ENCODE measurements at places on chromosomes 11 and 22.

DNA sequence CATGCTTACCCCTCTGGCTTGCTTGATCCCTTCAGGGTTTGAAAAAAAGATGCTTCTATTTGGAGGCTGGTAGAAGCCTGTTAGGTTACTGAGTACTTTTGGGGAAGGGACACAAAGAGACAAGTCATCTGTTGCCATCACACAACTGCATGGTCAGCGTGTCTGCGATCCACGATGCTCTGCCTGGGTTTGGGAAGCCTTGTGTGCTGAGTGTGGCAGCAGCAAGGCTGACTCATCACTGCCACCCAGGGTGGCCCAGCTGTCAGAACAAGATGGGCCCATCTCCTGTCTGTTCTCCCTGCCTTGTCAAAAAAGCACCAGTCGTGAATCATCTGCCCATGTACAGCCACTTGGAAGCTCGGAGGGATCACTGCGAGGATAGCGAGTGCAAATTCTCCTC lies 26.2 kb downstream of the UBASH3B start:
- H3K36me3 ChIP-seq = no peaks in the 10 kb centered on the region
- no peaks in the 10 kb centered on the region for H3K27me3 ChIP-seq
- no peak overlapping the region for H3K27ac ChIP-seq
- no peak for DNase-seq
- no peaks in the 10 kb centered on the region for H3K4me1 ChIP-seq

GRCh38 chr11:118430956-118431355 lies 5.3 kb upstream of the KMT2A start:
- H3K27me3 ChIP-seq = no peaks in the 10 kb centered on the region
- H3K4me1 ChIP-seq = peaks cover 19% of the 10 kb centered on the region
- no peak overlapping the region for H3K27ac ChIP-seq

DNA sequence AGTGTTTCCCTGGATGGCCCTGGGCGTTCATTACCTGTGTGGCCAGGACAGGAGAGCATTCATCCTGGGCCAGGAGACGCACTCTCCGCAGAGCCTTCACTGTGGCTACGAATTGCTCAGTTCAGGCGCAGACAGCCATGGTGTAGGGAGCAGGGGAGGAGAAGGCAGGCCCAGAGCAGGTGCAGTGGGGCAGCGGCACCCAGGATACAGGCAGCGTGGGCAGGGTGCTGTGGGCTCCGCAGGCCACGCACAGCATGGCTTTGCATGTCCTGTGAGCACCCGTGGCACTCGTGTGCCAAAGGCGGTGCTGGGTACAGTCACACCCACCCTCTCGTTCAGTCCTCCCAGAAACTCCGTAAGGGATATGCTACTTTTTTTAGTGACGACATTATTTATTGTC lies 124.2 kb upstream of the B3GAT1 start:
- no peaks in the 10 kb centered on the region for H3K27me3 ChIP-seq
- H3K4me3 ChIP-seq = no peak overlapping the region
- DNase-seq = no peak
- no peaks in the 10 kb centered on the region for H3K4me1 ChIP-seq

- peaks cover 5% of the 10 kb centered on the region for H3K36me3 ChIP-seq
- H3K4me1 ChIP-seq = peaks cover 12% of the 10 kb centered on the region
- no peaks in the 10 kb centered on the region for H3K27me3 ChIP-seq
- H3K27ac ChIP-seq = no peak overlapping the region
Observed at GRCh38 chr11:116888024-116888423, 50.6 kb upstream of the APOA1 start.

- no peaks in the 10 kb centered on the region for H3K4me1 ChIP-seq
- no peak overlapping the region for H3K27ac ChIP-seq
- H3K27me3 ChIP-seq = peaks cover 4% of the 10 kb centered on the region
- H3K36me3 ChIP-seq = no peaks in the 10 kb centered on the region
- no peak for DNase-seq
Observed at GRCh38 chr22:47618180-47619010, 855.9 kb downstream of the TBC1D22A start.

DNA sequence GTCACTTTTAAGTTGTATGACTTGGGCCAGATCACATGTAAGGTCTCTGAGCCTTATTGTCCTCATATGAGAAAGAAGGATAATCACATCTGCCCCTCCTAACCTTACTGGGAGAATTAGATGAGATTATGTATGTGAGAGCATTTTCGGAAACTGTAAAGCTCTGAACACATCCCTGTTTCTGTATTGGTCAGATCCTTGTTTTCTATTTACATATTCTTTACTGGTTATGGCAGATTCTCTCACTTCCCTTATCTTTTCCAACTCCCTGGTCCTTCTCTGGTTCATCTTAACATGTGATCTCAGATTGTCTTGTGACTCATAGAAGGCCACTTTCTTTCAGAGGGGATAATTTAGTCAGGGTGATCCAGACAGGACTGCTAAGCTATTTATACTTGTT lies 41.8 kb downstream of the CCDC81 start:
- DNase-seq = no peak
- H3K4me1 ChIP-seq = no peaks in the 10 kb centered on the region
- H3K4me3 ChIP-seq = no peak overlapping the region
- H3K36me3 ChIP-seq = no peaks in the 10 kb centered on the region

GRCh38 chr11:28318871-28319270 lies 210.7 kb downstream of the METTL15 start:
- H3K27ac ChIP-seq = no peak overlapping the region
- no peaks in the 10 kb centered on the region for H3K4me1 ChIP-seq

- no peak overlapping the region for H3K27ac ChIP-seq
- no peaks in the 10 kb centered on the region for H3K27me3 ChIP-seq
- H3K4me3 ChIP-seq = no peak overlapping the region
- H3K36me3 ChIP-seq = no peaks in the 10 kb centered on the region
Observed at GRCh38 chr11:20835561-20835960, 166.2 kb downstream of the NELL1 start.

DNA sequence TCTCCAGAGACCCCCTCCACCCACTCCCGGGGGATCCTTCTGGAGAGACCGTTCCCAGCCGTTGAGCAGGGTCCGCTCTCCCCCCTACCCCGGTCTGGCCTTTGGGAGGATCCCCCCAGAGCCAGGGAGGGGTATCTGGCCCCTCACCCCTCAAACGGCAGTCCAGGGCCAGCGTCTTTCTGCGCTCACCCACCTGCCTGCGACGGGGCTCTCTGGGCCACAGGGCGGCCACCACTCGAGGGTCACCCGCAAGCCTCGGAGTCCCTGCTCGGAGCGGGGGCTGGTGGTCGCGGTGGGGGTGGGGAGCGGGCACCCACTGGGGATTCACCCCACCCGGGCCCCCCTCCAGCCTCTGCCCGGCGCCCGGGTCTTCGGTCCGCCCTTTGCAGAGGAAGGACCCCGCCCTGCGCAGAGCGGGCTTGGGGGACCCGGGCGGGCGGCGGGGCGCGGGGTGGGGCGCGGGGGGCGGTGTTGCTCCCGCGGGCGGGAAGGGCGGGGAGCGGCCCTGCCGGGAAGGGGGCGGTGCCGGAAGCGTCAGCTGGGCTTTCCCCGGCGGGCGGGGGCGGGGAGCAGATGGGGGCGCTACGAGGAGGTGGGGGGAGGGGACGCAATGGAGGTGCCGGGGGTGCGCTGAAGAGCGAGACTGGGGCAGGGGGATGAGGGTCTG lies 16.6 kb downstream of the CRELD2 start:
- no peak overlapping the region for H3K4me3 ChIP-seq
- H3K27ac ChIP-seq = peak overlapping the region; percentile 84
- peaks cover 45% of the 10 kb centered on the region for H3K4me1 ChIP-seq
- H3K36me3 ChIP-seq = no peaks in the 10 kb centered on the region
- DNase-seq = peak; percentile 53
- H3K27me3 ChIP-seq = no peaks in the 10 kb centered on the region

DNA sequence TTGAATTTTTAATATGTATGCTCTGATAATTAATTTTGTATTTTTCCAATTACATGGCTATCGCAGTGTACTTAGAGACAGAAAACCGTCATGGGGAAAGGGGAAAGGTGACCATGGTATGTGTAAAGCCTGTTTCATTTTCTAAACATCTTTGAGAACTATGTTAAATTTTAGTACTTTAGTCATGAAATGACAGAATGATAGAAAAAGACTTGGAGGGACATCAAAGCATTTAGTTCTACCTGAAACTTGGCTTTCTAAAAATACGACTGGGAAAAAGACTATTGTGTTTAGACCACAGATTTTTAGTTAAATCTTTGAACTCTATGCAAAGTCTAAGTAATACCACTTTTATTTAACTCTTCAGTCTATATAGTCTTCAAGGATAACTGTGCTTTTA lies 54.1 kb downstream of the MAML2 start:
- no peak overlapping the region for H3K4me3 ChIP-seq
- DNase-seq = no peak
- H3K4me1 ChIP-seq = no peaks in the 10 kb centered on the region
- H3K27me3 ChIP-seq = no peaks in the 10 kb centered on the region

- H3K4me3 ChIP-seq = no peak overlapping the region
- no peaks in the 10 kb centered on the region for H3K4me1 ChIP-seq
- no peak overlapping the region for H3K27ac ChIP-seq
Observed at GRCh38 chr11:4982678-4983077, 12.0 kb upstream of the OR51L1 start.

DNA sequence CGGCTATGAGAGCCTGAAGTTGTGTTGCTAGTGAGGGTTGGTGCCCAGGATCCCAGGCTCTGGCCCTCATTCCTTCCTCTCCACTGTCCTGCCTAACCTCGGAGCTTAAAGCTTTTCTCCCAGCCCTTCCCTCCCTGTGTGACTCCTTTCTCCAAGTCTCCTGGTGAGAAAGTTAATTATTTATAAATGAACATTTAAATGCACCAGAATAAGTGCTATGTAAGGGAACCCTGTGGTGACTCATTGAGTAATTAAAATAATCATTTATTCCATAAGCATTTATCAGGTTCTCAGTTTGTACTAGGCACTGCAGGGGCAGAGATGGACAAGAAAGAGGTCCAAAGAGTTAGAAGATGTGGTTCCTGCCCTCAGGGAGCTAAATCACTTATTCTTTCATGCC lies 89.1 kb upstream of the ISX start:
- no peaks in the 10 kb centered on the region for H3K36me3 ChIP-seq
- no peak for DNase-seq
- no peak overlapping the region for H3K4me3 ChIP-seq
- H3K27ac ChIP-seq = no peak overlapping the region

DNA sequence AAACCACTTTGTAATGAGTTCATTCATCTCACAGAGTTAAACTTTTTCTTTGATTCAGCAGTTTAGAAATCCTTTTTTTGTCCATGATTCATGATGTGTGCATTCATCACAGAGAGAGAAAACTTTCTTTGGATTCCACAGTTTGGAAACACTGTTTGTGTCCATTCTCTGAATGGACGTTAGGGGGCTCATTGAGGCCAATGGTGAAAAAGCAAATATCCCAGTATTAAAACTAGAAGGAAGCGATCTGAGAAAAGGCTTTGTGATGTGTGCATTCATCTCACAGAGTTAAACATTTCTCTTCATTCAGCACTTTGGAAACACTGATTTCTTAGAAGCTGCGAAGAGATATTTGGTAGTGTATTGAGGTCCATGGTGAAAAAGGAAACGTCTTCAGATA lies 155.6 kb upstream of the TRIM48 start:
- no peak for DNase-seq
- no peak overlapping the region for H3K4me3 ChIP-seq
- H3K27ac ChIP-seq = no peak overlapping the region
- H3K36me3 ChIP-seq = no peaks in the 10 kb centered on the region

DNA sequence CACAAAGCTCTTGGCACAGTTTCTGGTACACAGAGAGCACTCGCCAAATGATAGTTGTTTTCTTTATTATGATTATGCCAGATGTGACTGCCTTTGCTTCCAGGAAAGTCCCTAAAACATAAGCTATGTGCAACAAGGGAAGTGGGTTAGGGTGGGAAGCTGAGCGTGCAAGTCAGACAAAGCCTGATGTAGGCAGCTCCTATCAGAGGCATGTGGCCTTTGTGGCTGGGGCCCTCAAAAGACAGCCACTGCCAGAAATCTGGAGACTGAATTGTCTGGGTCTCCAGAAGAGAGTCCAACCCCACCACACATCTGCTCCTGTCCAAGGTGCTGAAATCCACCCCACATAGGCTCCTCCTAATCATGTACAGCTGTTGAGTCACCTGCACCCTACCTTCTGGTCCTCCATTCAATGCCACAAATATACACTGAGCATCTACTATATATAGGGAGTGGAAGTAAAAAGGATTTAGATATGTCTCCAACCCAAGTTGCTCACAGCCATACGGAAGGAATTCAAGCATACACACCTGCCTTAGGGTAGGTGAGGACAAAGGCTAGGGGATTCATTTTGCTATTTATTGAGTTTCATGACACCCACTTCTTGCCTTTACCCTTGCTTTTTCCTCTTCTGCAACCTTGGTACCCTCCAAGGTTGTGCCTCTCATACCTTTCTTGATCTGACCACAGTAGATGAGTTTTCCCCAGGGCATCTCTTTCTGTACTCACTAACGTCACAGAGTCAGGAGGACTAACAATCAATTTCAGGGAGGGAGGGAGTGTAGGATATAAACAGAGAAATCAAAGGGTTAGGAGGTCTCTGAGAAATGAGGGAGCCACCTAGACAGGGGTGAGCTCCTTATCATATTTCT lies 12.4 kb downstream of the SEC14L3 start:
- no peak overlapping the region for H3K4me3 ChIP-seq
- H3K4me1 ChIP-seq = peaks cover 43% of the 10 kb centered on the region
- H3K36me3 ChIP-seq = no peaks in the 10 kb centered on the region
- no peak overlapping the region for H3K27ac ChIP-seq

- peak overlapping the region; percentile 60 for H3K27ac ChIP-seq
- H3K36me3 ChIP-seq = no peaks in the 10 kb centered on the region
- no peak for DNase-seq
- H3K4me3 ChIP-seq = peak overlapping the region; percentile 67
Observed at GRCh38 chr11:125494974-125495725, 915 bp downstream of the FEZ1 start.

Data from liver (tissue), 10 donors.